ENCODE measurements at places on chromosomes 11 and 22.

DNA sequence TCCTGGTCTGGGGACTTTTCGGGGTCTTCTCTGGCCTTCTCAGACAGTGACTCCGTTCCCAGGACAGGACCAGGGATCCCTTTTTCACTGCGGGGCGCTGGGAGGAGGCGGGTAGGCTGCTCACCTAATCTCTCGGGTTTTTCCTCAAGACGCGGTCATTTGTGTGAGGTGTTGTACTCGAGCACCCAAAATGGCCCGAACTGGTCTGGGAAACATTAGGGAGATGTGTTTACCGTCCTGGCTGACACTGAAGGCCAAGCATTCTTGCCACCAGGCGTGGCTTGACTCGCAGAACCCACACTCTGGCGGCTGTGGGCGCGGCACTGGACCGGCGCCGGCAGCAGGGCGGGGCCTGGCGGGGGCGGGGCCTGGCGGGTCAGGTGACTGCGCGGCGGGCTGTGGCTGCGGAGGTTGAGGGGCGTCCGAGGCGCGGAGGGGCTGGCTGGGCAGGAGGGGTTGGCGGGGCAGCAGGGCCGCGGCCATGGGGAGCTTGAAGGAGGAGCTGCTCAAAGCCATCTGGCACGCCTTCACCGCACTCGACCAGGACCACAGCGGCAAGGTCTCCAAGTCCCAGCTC lies at the start of gene SWAP70:
SWAP70 (plus strand) TSS at position 379 of the 577 bp plus-strand sequence; CDS start at position 482, 103 bp downstream.
- DNase-seq = peak; percentile 93

- no peak for DNase-seq
These were observed 113.7 kb upstream of the TIMP3 start for GRCh38 chr22:32687801-32688200.

- peak; percentile 87 for DNase-seq
These were observed 2.8 kb downstream of the PDXP start for GRCh38 chr22:37661160-37661924.

DNA sequence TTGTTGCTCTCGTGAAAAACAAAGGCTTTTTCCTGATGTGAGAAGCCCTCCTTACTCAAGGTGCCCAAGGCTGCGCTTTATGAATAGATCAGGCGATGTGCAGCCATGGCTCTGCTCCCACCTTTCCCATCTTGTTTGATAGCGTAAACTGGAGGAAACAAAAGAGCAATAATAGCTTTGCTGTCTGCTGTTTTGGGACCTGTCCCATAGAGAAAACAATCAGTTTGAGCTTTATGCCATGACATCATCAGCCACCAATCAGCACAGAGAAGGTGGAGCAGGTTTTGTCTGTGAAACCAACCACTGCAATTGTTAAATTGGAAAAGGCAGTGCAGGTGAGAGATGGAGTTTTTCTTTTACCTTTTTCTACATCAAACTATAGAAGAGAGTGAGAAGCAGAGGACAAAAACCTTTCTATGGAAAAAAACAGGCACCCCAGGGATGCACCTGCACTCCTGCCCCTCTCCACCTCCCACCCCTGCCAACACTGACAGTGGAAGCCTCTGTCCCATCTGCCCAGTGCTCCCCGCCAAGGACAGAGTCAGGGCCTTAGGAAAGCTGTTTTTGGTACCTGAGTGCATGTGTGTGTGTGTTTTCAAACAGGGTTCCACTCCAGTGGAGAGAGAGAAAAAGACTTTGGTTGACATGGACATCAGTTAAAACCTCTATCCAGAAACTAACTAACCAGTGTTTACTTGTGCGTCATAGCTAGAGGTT lies 80.7 kb downstream of the MICAL3 start:
- DNase-seq = no peak

DNA sequence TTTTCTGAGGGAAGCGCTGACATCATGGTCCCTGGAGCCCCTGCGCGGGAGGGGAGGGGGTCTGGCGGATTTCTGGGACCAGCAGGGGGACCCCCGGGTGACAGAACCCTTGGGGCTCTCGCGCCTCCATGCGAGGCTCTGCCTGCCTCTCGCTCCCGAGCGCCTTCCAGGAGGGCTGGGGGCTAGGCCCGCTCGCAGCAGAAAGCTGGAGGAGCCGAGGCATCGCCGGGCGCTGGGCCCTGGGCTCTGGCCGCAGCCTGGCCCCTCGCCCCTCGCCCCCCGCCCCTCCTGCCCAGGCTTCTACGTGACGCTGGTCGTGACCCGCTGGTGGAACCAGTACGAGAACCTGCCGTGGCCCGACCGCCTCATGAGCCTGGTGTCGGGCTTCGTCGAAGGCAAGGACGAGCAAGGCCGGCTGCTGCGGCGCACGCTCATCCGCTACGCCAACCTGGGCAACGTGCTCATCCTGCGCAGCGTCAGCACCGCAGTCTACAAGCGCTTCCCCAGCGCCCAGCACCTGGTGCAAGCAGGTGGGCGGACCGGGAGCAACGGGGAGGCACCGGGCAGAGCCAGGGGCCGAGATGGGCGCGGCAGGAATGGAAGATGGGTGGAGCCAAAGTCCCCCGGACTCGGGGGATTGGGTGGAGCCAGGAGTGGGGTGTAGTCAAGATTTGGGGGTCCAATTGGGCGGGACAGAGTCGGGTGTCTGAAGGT lies 5.4 kb downstream of the BEST1 start:
- no peak for DNase-seq

DNA sequence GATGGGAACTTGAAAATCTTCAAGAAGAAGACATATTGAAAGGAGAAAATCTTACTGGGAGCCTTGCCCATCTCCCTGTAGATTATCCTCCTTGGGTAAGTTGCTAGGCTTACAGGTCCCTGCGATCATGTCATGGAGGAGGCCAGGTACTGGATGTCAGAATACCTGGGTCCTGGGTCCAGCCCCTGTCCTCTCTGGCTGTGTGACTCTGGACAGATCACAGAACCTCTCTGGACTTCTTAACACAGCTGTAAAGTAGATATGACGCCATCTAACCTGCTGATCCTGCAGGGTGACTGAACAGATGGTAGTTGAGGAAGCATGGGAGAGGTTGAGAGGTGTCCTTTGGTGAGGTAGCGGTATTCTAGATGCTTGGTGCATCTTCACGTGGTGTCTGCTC lies 4.1 kb downstream of the TSKU start:
- DNase-seq = no peak

DNA sequence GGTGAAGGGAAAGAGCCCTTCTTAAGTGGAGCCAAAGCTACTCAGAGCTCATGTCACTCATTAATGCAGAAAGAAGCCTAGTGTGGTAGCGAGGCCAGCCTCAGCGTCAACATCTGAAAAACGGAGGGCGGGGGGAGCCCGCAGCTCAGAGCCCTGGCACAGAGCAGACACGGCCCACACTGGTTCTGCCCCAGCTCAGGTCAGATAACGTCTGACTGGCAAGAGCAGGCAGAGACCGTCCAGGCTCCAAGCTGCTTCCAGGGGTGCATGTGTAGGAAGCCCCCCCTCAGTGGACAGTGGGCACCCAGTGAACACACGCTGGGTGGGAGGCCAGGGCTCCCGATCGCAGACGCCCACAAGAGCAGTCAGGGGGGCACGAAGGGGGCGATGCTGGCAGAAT lies 100.8 kb downstream of the SHANK2 start:
- DNase-seq = no peak

DNA sequence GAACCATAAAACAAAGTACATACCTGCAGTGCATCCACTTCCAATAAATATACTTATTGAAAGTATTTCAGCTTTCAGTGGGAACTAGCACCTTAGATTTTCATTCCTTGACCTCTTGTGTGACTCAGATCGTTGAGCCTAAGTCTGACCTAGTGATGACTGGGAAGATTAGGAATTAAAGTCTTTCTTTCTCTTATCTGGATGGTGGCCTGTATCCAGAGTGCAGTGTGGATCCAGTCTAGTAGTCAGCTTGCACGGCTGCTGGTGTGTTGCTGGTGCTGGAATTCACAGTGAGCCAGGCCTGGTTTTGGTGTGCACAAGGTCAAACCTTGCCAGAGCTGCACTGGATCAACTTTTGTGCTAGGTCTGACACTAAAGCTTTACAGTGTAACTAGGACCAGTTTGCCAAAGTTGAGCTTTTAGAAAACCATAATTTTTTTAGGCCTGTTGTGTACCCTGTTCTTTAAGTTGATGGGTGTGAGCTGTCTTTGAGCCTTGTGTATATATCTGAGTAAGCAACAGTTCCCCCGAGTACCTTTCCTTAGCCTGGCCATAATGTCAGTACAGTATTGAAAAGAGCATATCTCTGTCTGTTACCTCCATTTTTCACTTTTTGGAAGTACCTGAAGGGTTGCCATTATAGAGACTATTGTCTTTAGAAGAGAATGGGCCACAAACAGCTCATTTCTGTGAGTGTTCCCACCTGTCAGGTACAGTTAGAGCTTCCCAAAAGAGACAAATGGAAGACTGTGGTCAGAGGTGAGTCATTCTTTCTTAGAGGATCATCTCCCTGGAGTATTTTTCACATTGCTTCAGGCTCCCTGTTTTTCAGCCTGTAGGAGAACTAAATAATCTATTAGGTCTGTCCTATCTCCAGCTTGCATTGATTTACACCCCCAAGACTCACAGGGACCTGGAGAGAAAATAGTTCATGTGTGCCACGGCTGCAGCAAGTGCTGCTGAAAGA lies 89.8 kb downstream of the ALX4 start:
- DNase-seq = no peak

GRCh38 chr11:122393209-122393860 lies 262.2 kb upstream of the UBASH3B start:
- DNase-seq = no peak

DNA sequence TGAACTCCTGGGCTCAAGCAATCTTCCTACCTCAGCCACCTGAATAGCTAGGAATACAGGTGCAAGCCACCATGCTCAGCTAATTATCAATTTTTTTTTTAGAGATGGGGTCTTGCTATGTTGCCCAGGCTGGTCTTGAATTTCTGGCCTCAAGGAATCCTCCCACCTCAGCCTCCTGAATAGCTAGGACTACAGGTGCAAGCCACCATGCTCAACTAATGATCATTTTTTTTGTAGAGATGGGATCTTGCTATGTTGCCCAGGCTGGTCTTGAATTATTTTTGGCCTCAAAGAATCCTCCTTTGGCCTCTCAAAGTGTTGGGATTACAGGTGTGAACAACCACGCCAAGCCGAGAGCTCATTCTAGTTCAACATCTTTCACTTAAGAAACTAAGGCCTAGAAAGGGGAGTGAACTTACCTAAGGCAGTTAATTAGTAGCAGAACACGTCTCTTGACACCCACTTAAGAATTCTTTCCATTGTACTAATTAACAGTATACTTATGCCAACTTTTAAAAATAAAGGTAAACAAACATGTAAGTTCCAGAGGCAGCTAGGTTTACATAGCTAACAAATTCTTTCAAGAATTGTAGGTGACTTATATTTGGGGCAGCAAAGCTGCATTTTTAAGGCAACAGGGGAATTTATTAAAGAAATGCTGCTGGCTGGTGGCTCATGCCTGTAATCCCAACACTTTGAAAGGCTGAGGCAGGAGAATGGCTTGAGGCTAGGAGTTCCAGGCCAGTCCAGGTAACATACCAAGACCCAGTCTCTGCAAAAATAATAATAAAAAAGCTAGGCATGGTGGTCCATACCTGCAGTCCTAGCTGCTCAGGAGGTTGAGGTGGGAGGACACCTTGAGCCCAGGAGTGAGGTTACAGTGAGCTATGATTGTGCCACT lies 9.6 kb downstream of the ZBED5 start:
- DNase-seq = no peak

DNA sequence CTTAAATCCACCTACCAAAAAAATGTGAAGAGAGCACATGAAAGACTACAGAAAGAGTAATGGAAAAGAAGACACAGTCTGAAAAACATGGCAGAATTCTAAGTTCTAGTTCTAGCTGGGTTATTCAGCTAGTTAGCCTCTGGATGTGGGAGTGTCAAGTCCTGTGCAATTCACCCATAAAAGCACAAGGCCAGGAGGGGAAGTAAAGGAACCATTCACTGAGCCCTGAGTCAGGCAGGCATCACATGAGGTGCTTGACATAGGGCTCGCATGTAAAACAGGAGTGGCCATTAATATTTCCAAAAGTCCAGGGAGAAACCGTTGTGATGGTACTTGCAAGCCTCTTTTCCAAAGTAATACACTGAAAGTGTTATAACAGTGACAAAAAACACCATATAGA lies 103.7 kb downstream of the GAB2 start:
- DNase-seq = no peak

DNA sequence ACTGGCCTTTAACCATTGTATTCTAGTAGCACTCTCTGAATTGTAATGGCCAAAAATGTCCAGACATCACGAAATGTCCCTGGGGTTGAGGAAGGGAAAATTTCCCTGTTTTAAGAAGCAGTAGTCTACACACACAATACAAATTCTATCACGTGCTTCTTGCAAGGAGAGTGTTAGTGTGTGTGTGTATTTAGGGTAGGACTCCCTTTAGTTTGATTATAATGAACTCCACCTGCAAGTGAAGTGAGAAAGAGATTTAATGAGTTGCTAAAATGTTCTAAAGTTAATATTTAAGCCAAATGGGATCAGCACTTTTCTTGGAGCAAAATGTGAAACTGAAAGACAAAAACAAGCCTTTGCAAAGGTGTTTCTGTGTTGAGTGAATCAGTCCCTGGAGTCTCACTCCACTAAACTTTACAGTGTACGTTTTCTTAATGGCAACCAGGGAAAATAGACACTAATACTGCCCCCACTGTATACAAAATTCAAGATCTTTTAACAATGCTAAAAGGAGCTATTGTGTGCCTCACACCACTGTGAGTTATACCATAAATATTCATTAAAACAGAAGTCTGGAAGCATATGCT lies 590.3 kb upstream of the TENM4 start:
- no peak for DNase-seq

DNA sequence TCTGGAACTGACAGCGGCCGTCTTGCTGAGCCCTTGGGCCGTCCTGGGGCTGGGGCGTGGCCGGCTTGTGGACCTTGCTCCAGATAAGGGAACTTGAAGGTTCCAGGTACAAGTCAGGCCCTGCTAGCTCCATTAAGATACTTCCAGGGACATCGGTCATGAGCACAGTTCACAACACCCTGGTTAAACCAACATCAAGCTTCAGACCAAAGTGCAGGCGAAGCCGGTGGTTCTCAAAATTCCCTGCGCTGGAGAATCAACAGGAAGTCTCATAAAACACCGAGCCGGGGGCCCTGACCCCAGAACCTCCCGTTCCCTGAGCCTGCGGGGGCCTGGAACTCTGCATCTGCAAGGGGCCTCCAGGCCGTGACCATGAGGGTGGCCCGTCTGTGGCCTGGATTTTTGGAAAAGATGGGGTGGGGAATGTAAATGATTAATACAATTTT lies 1043.8 kb downstream of the BRD1 start:
- no peak for DNase-seq

DNA sequence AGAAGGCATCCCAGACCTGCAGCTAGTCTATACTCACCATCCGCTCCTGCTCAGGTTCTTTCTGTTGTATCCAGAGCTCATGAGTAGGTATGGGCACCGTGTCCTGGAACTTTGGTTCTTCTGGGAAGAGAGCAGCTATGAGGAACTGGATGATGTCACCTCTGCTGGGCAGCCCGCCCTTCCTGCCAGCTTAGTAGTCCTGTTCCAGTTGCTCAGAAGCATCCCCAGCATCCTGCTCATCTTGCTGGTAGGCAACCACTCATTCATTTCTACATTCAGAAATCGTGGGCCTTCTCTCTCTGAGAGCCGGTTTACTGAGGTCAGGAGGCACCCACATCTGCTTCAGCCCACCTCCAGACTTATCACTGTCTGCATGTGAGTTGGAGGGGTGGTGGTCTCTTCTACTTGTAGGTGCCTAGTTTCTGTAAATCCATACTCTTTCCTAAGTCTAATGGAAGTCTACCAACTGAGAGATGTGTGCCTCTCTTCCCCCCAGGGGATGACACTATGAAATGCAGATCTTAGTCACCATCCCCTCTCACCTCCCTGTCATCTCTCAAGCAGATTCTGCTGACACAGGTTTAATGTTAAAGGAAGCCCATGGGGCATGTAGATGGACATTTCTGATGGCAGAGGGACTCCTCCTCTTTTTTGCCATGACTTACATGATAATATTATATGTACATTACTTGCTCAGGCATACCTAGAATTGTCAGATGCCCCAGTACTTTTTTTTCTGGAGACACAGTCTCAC lies 29.6 kb upstream of the CCDC134 start:
- DNase-seq = peak; percentile 48
